CD8-positive, alpha-beta T cell (primary cell): ENCODE measurements at places on chromosomes 1 and 21.

DNA sequence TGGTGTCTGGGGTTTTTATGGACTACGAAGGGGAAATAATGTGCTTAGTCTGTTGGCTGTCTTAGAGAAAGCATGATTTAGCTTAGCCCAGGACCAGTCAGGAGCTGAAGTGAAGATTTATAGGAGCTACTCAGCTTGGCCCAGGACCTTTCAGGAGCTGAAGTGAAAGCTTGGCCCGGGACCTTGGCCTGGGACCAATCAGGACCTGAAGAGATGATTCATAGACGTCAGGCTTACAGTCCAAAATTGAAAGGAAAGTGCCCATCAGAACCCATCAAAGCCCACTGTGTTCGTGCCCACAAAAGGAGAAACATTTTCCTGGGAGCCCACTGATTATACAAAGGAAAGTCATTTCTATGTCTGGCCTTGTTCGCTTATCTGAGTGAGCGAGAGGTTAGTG, 35.6 kb downstream of the MSTO1 start:
- no peak for DNase-seq

GRCh38 chr1:9481048-9481447, 58.2 kb upstream of the SLC25A33 start:
- no peak for DNase-seq

DNA sequence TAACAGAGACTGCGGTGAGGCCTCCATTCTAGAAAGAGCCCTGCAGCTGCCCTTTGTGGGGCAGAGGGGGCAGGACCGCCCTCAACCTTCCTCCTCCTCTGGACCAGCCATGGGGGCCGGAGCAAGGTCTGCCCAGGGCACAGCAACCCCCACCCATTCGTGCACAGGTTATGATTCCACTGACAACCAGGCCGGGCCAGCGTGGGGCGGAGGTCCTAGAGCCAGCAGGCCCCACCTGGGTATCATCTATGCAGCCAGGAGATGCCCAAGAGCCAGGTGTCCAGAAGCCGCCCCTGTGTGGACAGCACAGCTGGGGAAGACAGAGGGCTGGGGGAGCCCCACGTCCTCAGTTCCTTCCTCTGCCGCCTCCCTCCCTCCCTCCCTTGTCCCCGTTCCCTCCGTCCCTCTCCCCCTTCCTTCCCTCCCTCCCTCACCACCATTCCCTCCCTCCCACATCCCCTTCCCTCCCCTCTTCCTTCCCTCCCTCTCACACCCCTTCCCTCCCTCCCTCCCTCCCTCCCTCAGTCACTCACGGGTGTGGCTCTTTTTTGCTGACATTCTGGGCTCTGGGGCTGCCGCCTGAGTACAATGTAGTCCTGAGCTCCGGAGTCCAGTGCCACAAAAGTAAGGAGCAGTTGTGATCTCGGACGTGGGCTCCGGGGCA, 12.3 kb downstream of the RNF223 start:
- no peak for DNase-seq

DNA sequence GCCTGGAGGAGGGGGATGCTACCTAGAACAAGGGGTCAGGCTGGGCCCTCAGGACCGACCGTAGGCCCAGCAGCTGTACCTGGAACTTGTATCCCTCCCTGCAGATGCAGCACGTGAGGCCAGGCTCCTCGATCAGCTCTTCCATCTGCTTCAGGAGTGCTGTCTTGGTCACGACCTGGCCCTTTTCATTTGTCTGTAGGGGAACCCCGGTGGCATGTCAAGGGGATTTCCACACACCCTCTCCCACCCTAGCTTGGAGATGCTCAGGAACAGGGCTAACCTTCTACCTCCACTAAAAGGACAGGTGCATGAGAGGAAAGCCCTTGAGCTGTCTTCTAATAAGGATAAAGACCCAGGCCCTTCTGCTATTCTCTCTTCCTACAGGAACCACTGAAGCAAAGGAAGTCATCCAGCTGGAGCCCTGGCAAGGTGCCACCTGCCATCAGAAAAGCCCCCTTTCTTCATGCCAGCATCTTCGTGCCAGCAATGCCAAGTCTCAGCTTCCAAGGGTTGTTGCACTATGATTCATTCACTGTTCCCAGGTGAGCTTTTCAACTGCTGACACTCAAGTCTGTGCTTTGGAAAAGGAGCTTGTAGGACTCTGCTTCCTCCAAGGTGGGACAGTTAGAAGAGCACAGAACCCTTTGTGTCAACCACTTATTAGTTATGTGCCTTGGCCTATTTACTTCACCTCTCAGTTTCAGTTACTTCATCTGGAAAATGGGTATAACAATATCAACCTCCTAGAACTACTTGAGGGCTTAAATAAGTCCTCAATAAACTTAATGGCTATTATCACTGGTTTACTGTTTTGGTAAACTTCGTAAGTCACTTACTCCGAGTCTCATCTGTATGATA, 122.1 kb downstream of the UBR4 start:
- no peak for DNase-seq

DNA sequence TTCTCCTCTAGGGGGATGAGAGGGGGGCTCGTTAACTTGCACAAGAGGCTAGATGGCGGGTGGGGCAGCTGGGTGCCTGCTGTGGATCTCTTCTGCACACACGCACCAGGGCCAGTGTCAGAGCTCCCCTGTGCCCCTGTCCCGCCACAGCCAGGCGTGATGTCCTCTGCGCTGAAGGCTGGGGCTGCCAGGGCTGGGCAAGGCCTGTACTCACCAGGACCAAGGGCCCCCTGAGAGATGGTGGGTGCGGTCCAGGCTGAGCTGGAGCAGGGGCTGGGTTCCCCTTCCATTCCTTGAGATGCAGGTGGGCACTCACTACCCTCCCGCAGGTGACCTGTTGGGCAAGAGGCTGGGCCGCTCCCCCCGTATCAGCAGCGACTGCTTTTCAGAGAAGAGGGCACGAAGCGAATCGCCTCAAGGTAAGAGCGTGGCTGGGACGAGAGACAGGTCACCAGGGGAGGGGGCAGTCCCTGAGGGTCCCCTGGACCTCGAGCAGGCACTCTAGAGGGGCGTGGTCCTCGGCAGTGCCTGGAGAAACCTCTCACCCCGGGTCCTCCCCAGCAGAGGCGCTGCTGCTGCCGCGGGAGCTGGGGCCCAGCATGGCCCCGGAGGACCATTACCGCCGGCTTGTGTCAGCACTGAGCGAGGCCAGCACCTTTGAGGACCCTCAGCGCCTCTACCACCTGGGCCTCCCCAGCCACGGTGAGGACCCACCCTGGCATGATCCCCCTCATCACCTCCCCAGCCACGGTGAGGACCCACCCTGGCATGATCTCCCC, 15.2 kb downstream of the SAMD11 start:
- no peak for DNase-seq

DNA sequence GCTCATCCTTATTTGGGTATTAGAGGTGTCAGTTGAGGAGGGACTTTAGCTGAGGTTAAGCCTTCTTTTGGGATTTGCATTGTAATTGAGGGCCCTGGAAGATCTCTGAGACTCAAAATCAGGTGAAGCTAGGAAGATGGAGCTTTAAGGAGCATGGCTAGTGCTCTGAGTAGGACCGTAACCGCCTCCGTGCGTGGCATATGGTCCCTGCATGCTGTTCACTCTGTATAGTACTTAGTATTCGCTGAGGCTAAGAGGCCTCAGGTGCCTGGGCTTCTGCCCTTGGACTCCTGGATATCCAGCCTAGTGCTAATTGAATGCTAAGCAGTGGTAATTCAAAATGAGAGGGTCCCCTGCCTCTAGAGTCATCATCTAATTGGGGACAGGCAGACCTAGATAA, 22.5 kb downstream of the NSUN4 start:
- no peak for DNase-seq

DNA sequence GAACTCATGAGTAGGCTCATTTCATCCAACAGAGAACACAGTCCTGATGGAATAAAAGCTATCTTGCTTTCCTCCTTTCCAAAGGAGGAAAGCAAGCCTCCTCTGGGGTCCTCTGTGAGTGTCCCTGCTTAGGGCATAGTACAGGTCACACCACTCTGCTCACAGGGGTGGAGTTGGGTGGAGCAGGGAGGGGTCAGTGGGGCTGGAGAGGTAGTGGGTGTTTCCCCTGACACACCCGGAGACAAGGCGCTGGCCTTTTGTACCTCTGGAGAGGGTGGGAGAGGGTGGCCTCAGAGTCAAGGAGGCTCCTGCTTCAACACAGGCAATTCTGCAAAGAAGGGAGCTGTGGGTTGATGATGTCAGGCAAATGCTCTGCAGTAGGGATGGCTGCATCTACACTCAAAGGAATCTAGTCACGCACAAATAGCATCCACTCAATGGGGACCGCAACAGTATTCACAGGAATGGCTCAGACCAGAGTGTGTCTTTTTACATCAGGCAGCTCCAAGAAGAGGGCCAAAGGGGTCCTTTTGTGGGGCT, 58.6 kb upstream of the PLXNA2 start:
- DNase-seq: no peak

GRCh38 chr1:23376890-23377811, 7.5 kb upstream of the ZNF436 start:
- no peak for DNase-seq

DNA sequence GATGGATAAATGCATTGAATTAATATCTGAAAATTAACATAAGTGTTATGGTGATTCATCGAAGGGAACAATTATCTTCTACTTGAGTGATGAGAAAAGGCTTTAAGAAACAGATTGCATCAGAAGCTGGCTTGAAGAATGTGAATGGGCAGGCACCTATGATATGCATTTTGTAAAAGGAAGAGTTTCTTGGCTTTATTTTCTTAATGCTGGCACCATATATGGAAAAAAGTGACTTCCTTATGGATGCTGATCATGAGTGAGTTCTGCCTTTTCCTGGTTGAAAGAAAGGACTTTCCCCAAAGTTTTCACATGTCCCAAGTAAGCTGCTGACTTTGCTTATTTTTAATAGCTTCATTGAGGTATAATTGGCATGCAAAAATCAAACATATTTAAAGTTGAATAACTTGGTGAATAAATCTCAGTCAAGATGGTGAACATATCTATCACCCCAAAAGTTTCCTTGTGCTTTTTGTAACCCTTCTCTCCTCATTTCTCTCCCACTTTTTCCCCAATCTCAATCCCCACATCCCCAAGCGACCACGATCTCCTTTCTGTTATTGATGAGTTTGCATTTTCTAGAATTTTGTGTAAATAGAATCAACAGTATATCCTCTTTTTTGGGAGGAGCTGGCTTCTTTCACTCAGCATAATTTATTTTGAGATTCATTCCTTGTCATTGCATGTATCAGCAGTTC, 74.2 kb downstream of the SPATA46 start:
- DNase-seq: no peak
